Activated naive CD4-positive, alpha-beta T cell treated with anti-CD3 and anti-CD28 coated beads for 36 hours (primary cell): ENCODE measurements at places on chromosomes 12 and 14. TPM values are rescaled to one million over a fixed set of nuclear protein-coding genes. Genes with fewer than 3 reads are reported as not detected.

- peak; percentile 60 for DNase-seq
Measured at GRCh38 chr12:1533602-1534304, 60.6 kb downstream of the FBXL14 start.

DNA sequence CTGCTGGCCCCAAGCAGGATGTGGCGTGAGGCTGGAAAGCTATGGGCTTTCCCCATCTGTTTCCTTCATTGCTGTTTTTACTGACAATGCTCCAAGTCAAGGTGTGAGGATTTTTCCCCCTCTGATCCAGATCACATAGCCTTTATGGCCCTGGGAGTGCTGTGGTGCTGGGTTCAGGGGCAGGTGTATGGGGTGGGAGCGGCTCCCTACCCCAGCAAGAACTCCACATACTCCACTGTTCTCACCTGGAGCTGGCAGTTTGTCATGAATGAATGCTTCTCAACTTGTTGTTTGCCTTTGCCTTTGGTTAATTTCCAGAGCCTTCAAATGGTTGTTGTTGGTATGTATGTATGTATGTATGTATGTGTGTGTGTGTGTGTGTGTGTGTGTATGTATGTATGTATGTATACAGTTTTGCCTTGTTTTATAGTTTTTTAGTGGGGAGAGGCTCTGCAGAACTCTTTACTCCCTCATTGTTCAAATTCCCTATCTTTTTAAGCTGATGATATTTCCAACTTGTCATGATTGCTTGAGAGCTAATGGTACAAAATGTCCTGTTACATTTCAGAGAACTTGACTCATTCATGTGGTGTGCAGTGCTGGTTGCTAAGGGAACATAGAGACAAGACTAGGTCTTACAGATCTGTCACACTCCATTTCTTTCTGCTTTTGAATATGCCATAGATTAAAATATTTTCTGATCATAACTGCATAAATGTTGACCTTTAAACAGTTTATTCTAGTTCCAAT is 36.6 kb upstream of the ASPG start:
- no peak for DNase-seq

- no peak for DNase-seq
Measured at GRCh38 chr12:112176321-112177010, 51.1 kb downstream of the TRAFD1 start.

DNA sequence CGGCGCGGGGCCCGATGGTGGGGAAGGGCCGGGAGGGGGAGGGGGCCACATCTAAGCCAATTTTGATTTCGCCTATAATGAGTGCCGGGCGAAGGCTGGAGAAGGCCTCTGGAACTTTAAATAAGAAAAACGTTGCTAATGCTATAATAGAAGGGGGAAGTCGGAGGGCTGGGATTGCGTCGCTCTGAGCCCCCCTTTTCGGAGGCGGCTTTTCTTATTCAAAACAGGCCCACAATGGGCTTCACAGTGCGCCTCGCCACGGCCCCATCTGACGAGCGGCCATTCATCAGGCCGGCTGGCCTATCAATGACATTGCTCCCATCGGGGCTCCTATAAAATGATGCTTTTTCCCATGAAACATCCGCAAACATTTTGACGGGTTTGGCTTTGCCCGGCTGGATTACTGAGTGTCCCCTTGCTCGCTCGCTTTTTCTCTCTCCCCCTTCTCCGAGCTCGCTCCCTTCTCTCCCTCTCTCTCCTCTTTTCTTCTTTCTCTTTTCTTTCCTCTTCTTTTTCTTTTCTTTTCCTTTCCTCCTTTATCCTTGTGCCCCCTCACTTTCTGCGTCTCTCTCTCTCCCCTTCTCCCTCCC is at the start of gene RFX4:
RFX4 (plus strand) TSS at position 364 of the 590 bp plus-strand sequence. CDS start 317 bp downstream, outside the sequence.
- DNase-seq: no peak

DNA sequence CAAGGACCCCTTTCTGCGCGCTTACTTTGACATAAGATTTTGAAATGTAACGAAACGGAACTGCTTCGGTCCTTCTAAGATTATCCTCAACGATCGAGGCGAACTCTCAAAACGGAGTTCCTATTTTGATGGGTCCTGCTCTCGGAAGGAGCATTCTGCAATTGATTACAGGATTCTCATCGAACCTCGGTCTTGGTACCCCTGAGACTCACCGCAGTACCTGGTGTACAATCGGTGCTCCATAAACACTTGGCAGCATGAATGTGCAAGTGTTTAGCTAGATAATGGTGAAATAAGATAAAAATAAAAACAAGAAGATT is 530 bp upstream of the NEMF start:
- DNase-seq: no peak

DNA sequence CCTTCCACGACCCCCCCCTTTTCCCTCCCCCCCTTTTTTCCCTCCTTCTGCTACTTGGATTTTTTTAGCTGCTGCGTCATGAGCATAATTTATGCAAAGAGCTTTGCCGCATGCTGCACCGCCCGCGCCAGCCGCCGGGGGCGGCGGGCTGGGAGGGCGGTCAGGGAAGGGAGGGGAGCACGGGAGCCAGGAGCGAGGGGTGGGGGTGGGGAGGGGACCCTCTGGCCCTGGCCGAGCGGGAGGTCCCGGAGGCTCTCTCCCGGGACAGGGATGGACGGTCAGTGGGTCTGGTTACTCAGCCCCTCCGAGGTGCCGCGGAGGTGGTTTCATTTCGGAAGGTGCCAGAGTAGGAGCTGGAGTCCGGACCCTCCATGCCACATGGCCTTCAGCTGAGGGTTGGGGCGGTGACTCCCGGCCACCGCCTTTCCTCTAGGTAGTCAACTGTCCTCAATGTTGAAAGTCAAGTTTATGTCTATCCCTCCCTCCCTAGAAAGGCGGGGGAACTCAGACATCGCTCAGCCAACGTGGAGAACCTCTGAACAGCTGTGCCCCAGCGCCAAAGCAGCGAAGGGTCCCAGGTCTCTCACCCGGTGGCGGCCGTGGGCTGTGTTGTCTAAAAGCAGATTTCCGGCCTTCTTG is at the start of gene POU6F1:
POU6F1 (minus strand) TSS at position 95 of the 639 bp plus-strand sequence. CDS start 11,226 bp downstream, outside the sequence.
- peak; percentile 72 for DNase-seq

DNA sequence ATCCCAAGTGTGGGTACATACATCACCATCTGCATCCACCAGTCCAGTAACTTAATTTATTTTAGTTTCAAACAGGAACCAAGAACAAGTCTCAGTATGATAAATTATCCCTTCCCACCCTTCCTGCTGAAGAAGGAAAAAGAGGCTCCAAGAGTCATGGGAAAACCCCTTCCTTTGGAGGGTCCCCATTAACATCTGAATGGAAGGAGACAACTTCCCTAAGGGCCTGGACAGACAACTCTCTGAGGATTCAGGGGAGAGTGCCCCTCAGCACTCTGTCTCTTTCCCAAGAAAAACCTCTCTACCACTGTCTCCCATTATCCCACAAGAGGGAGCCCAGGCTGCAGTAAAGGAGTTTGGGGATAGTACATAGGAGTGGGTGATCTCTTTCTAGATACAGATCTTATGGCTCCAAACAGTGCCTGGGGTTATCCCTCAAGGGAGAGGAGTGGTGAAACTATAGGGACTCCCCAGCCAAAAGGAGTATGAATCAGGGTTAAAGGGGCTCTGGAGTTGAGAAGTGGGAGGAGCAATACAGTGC is 6.2 kb downstream of the WNT10B start:
- peak; percentile 13 for DNase-seq

- DNase-seq: no peak
Measured at GRCh38 chr14:101972126-101972866, 7.9 kb downstream of the DYNC1H1 start.

DNA sequence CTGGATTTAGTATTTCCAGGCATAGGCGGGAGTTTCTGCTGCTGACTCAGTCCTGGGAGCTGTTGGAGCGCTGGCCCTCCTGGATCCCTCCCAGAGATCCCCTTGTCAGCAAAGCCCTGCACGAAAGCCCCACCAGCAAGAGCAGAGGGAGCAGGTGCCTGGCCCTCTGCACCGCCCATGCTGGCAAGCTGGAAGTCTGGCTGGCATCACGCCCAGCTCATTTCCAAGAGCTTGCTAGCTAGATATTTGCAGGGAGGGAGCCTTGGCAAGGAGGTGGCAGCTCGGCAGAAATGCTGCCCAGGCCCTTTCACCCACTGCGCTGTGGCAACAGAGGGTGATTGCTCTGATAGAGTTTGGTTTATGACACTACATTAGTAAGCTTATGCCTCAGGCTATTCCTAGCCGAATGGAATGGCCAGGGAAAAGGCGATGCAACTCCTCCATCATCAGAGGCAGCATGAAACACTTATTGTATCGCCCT is 193.9 kb downstream of the EMP1 start:
- no peak for DNase-seq

- DNase-seq: no peak
Measured at GRCh38 chr14:94138251-94138650, 8.8 kb upstream of the IFI27L2 start.

MYH6 gene
- not detected for total RNA-seq

IFNG gene
- total RNA-seq: 48.8 TPM

NTF3 gene
- not detected for total RNA-seq
